ENCODE measurements at places on chromosomes 3 and 15. TPM values are rescaled to one million over a fixed set of nuclear protein-coding genes. Genes with fewer than 3 reads are reported as not detected.

The CCDC13 gene
- 2.5 TPM for total RNA-seq

DNA sequence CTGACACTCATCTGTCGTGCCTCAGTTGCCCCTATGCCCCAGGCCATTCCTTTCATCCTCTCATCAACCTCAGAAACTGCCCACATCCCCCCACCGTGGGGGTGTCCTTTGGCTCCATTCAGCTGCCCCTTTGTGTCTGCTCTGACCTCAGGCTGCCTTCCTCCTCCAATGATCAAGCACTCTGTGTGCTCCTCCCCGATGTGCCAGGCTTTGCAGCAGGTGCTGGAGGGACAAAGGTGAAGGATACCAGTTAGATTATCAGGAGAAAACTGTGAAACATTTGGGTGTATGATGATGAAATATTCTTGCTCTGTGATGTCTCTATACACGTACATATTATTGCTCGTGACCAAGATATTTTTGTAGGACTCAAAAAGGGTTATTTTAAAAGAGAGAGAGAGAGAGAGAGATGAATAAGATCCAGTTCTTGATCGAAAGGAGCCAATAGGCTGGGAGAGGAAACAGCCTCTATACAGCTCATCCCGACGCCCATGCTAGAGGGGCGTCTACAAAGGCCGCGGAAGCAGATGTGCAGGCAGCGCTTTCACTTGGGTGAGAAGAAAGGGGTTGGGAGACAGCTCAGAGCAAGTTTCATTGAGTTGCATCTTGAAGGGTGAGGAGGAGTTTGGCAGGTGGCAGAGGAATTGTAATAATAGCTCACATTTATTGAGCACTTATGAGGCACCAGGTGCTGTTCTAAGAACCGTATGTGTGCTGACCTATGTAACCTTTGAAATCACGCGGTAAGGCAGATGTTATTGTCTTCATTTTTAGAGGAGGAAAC is 28.3 kb upstream of the ADCY5 start:
- DNase-seq, result no peak

The CACNA2D2 gene
- total RNA-seq, result 0.85 TPM

- DNase-seq, result no peak
Observed at GRCh38 chr3:66442254-66443117, 58.3 kb downstream of the LRIG1 start.

DNA sequence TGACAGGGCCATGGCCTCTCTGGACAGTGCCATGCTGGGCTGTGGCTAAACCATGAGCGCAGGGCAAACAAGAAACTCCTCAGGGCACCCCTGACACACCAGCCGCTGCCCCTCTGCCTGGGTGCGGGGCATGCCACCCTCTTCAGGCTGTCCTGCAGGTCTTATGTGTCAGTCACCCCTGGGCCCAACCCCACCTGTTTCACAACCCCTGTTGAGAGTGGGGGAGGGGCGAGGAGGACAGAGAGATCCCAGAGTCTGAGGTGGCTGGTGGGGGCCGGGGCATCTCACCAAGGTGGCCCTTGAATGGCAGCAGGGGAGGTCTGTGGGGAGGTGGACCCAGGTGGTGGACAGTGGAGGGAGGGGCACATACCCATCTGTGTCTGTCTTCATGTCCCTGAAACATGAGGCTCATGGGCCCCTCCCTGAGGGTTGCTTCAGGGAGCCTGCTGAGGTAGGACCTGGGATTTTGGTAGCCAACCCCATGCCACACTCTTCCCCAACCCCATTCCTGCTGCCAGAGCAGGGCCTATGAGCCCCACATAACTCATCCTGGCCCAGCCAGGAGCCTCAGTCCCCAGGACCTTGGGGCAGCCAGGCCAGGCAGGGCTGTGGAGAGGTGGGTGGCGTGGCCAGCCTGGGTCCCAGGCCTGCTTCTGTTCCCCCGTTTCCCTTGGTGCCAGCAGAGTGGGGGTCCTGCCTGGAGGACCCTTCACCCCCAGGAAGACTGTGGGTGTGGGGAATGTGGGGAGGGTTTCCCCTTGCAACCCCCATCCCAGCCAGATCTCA is 1.7 kb upstream of the STAB1 start:
- no peak for DNase-seq

DNA sequence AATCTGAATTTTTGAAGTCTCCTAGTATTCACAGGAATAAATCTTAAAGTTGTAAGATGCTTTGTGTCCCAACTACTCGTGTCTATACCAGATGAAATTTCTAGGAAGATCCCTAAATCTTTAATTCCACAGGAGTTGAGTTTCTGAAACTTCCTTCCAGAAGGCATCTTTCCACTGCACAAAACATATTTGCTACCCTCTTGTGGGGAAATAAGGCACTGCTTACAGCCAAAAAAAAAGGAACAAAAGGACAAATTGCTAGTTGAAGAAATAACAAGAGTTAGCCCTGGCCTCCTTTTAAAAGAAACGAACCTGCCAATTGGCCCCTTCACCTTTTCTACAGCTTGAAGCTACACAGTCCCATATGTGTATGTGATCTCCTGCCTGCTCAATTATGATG is 54.0 kb downstream of the TAFA4 start:
- peak; percentile 3 for DNase-seq

DNA sequence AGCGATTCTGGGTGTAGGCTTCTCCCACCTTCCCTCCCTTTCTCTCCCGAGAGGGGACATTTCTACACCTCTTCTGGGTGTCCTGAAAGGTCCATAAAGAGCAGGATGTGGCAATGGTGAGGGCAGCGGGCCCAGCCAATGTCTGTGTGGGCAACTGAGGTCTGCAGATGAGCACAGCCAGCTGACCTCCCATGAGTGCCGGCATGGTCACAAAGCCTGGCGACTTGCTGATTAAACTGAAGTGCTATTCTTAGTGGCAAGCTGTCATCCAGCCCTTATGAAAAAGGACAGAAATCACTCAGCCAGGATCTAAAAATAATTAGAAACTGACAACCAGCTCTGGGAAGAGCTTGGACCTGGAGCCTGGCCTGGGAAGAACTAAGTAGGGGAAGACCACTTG is 124.3 kb upstream of the RGMA start:
- no peak for DNase-seq

DNA sequence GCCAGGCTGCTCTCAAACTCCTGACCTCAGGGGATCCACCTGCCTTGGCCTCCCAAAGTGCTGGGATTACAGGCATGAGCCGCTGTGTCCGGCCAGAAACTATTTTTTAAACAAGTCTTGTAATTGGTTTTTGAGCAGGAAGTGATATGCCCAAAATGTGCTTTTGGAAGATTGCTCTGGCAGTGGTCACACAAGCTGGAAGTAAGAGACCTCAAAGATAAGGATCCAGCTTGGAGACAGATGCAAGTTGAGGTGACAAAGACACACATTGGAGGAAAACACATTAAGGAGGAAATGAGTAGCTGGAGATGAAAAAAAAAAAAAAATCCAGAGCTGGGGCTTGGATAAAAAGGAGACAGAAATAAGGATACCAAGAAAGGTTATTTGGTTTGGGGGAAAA is 6.3 kb downstream of the TM4SF18 start:
- DNase-seq, result no peak

The RPS17 gene
- total RNA-seq, result 2,214 TPM

The GAP43 gene
- total RNA-seq, result not detected

The ARF4 gene
- 38.1 TPM for total RNA-seq

The CEMIP gene
- total RNA-seq, result 0.24 TPM

DNA sequence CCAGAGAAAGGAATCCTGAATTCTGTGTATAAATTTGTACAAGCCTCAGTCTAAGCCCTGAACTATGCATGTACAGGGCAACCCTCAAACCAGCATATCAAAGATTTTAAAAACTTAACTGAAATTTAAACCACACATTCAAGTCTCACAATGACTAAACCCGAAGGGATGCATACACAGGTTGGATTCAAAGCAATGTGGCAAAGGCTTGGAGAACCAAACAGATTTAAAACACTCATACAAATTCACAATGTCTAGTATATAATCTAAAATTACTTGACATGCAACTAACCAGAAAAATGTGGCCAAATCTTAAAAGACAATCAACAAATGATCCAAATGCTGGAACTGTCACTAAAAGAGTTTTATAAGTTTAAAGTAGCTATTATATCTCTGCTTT is 36.4 kb downstream of the CEP152 start:
- DNase-seq, result no peak

The OR5K2 gene
- total RNA-seq, result not detected
